ENCODE measurements at places on chromosomes 7 and 10.

GRCh38 chr7:139660317-139661042 lies 117.3 kb downstream of the HIPK2 start:
- DNase-seq: peak; percentile 46

GRCh38 chr10:31745612-31746376 lies 182.8 kb downstream of the ARHGAP12 start:
- no peak for DNase-seq

DNA sequence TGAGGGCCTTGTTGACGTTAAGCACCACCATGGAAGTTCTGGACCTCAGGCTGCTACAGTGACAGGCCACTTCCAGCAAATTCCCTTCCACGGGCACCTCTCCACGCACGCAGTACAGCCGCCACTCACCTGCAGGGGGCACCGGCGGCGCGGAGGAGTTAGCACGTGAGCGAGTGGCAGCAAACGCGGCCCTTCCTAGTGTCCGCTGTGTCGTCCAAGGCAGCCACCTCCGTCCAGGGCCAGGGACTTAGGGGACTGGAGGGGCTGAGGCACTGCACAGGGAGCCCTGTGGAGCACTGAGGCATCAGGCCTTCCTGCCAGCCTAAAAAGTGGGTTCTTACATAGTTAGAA lies 164.4 kb downstream of the SVIL start:
- peak; percentile 44 for DNase-seq

- no peak for DNase-seq
These were observed 586.4 kb downstream of the GATA3 start for GRCh38 chr10:8640878-8641277.

GRCh38 chr10:72337039-72337629 lies 17.6 kb downstream of the DNAJB12 start:
- DNase-seq: peak; percentile 88

DNA sequence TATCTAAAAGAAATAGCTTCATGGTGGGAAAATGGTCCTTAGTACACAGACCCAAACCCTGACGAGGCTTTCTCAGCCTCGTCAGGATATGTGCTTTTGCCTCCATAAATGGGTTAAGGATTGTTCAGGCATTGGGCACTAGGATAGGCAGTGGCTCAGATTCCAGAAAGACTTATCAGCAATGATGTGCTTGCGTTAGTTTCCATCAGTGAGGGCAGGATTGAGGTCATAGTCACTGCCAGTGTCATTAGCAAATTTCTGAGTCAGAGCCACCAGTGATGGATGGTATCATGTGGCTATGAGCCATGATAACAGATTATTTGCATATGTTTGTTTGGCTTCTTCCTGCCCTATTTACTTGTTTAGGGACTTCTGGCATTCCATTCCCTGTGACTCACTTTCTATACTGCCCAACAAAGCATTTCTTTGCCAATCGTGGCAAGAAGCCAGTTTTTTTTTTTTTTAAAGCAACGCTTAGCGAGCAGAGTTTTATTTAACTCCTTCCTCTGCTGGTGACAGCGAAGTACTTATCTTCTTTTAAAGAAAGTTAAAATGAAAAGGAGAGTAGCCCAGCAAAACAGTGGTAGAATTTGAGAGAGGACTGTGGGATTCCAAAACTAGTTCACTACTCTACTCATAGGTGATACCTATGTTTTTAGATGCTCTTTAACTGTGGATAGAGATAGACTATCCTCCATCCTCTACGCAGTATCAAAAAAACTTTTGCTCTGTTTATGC lies 44.4 kb downstream of the MYPN start:
- DNase-seq: peak; percentile 85

DNA sequence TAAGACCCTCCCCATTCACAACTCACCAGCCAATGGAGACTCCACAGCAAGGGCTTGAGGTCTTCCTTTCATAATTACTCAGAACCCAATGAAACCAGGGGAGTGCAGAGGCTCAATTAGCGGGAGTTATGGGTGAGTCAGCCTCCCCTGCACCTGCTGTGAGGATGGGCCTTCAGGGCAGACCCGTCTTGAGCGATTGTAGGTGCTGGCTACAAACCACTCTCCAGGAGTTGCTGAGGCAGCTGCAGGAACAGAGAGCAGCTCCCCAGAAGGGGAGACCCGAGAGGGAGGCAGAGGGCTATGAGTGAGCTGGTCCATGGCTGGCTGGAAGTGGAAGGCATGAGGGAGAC lies 58.5 kb upstream of the SORCS3 start:
- DNase-seq: no peak

DNA sequence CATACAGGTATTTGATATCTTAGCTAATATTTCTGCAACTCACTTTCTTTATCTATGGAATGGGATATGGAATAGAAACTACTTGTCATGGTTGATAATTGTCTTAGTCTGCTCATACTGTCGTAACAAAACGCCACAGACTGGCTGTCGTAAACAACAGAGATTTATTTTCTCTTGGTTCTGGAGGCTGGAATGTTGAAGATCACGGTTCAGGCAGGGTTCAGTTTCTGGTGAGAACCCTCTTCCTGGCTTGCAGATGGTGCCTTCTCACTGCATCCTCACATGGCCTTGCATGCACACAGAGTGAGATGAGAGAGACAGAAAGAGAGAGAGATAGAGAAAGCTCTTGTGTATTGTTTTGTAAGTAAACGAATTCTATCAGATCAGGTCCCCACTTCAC lies 332.7 kb upstream of the MAGI2 start:
- DNase-seq: peak; percentile 9

GRCh38 chr10:110022716-110023504 lies 15.1 kb downstream of the ADD3 start:
- DNase-seq: no peak

- no peak for DNase-seq
These were observed 13.7 kb downstream of the LBX1 start for GRCh38 chr10:101215397-101216206.

DNA sequence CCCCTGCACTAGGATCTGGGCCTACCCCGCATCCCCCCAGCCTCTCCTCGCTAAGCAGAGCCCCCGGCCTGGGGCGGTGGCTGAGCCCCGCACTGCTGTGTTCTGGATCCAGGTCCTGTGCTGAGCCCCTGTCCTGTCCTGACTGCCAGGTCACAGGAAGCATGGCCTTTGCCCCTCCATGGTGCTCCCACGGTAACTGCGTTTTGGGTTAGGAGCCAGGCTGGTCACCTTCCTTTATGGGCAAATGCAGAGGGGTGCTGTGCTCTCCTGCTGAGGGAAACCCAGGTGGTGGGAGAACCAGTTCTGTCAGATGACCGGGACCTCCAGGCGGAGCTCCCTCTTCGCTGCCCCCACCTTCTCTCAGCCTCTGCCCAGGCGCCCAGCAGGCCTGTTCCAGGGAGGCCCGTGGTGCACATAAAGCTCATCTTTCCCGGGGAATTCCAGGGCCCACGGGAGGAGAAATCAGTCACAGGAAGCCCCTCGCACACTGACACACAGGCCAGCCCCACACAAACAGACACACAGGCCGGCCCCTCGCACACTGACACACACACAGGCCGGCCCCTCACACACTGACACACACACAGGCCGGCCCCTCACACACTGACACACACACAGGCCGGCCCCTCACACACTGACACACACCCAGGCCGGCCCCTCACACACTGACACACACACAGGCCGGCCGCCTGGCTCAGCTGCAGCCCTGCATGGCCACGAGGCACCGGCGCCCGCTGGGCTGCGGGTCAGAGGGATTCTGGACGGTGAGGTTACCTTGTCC lies 75.6 kb downstream of the CFAP46 start:
- no peak for DNase-seq

GRCh38 chr7:28062197-28062991 lies 118.2 kb downstream of the JAZF1 start:
- peak; percentile 83 for DNase-seq

GRCh38 chr7:924541-925231 lies 29.8 kb downstream of the ADAP1 start:
- DNase-seq: no peak

GRCh38 chr7:42292991-42293521 lies 56.0 kb upstream of the GLI3 start:
- DNase-seq: no peak

DNA sequence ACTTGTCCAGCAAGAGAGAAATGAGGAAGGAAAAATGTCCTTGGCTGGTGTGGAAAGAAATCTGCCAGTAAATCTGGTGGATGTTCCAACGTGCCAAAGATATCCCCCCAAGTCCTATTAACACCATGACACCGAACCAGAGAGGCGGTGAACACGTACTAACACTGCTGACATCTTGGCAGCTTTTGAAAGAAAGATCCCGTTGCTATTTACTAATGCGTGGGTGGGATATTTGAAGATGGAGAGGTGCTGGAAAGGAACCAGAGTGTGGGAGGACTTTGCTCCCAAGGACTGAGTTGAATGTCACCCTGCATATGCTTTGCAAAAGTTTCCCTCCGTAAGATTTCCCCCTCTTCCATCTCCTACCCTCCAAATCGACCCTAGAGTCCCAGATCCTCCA lies 7.9 kb downstream of the CCDC3 start:
- DNase-seq: no peak

GRCh38 chr10:99433378-99434020 lies 3.1 kb upstream of the GOT1 start:
- no peak for DNase-seq

DNA sequence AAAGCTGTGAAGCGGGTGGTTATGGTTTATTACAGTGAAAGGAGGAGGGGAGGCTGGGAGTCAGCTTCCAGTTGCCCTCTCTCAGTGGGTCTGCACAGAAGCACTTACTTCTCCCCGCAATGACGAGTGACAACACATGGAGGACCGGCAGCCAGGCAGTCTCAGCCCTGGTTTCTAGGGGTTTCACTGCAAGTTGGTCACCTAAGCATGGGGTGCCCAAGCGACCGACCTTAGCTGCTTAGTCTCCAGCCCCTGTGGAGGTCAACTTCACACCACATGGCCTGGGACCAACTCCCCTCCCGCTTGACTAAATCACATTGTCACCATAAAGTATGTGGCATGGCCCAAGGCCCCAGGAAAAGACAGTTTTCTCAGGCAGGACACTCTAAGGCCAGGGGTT lies 99.9 kb upstream of the ZNF32 start:
- DNase-seq: no peak

- no peak for DNase-seq
These were observed 36.1 kb upstream of the MDFIC start for GRCh38 chr7:114885836-114886235.

DNA sequence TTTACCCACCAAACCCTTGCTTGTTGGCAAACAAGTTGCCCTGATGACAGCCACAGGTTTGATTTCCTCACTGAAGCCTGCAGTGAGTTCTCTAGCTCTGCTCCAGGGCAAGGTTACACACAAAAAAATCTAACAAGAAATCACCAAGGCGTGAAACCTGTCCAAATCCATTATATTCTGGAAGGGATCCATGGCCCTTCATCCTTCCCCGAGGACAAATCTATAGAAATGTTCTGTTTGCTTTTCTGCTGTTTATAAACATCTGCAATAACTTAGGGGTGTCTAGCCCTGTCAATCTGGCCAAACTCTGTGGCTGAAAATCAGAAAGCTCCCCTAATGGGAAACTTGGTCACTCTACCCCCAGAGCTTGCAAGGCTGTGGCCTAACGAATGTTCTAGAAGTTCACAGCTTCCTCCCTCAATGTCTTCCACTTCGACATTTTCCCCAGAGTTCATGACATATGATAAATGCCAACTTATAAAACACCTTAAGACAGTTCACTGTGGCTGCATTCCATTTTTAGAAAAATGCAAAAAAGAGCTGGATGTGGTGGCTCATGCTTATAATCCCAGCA lies 164.5 kb downstream of the PRPF18 start:
- DNase-seq: no peak

DNA sequence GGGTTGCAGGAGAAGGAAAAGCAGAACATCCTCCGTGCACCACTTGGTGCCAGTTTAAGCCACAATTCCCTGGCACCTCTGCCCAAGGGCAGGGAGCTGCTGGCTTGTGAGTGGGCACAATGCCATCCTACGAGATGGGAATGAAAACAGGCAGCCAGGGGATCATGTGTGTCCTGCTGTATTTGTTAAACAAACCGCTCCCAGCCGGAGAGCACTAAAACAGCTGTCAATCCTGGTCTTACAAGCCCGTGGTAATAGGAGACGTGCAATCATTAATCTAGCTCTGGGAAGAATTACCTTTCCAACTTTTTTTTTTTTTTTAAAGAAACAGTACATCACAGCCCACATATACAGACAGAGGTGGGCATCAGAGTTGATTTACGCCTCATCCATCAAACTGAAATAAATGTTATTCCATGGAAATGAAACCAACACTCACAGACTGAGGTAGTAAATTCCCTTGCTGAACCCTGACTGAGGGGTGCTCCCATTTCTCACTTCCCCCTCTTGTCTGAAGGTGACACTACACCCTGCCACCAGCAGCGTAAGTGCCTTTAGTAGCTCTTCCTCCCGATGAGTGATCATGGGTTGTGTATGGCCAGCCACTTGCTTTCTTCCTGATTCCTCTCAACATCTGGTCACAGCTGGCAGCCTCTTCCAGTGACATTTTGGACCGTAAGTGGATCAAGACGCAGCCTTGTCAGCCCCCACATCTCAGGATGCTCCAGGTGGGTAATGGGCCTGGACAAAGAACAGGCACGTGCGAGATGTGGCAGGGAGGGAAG lies 143.8 kb downstream of the TEX36 start:
- DNase-seq: peak; percentile 74

DNA sequence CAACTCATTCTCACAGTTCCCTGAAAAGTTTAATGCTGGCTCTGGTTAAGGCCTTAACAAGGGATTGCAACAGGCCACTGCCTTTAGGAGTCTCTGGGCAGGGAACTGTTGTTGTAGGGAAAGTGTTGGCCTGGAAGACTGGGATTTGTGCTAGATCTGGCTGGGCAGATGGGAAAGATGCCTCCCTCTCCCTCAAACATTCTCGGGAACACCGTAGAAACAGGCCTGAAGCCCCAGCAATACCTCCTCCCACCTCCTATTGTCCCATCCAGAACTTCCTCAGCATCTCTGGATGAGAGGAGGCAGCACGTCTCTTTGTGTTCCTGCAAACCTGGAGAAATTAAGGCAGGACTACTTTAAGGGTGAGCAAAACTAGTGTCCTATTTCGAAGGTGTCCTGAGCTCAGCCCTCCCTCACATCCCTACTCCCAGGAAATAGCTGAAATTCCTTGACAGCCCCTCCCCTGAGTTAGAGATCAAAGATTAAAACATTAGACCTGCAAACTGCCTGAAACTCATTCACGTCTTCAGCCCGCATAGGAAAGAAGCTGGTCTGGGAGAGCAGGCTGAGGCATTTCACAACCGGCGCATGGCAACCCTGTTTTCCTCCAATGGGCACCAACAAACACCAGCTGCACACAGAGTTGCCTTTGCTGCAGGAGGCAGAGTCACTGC lies 10.9 kb upstream of the MAP3K8 start:
- peak; percentile 83 for DNase-seq
